Kidney (tissue), 22 donors: ENCODE measurements at places on chromosomes 3 and 15.

- DNase-seq = no peak
These were observed 8.7 kb upstream of the ZNF774 start for GRCh38 chr15:90343302-90343790.

- DNase-seq = no peak
These were observed 66.8 kb upstream of the ALDH1A3 start for GRCh38 chr15:100812802-100813201.

GRCh38 chr15:51303462-51303980 is 34.9 kb downstream of the CYP19A1 start:
- DNase-seq = no peak

- no peak for DNase-seq
These were observed at the start of gene MDFIC2 for GRCh38 chr3:70312336-70312735. TSS of gene MDFIC2 (minus strand) at chr3:70312638. CDS start at chr3:70311973, 665 bp downstream.

GRCh38 chr15:67818464-67818863 is 6.8 kb upstream of the SKOR1 start:
- no peak for DNase-seq

- no peak for DNase-seq
These were observed 178.2 kb upstream of the TGFBR2 start for GRCh38 chr3:30428251-30428650.

- DNase-seq = no peak
These were observed 21.7 kb downstream of the EDC3 start for GRCh38 chr15:74674161-74674560.

DNA sequence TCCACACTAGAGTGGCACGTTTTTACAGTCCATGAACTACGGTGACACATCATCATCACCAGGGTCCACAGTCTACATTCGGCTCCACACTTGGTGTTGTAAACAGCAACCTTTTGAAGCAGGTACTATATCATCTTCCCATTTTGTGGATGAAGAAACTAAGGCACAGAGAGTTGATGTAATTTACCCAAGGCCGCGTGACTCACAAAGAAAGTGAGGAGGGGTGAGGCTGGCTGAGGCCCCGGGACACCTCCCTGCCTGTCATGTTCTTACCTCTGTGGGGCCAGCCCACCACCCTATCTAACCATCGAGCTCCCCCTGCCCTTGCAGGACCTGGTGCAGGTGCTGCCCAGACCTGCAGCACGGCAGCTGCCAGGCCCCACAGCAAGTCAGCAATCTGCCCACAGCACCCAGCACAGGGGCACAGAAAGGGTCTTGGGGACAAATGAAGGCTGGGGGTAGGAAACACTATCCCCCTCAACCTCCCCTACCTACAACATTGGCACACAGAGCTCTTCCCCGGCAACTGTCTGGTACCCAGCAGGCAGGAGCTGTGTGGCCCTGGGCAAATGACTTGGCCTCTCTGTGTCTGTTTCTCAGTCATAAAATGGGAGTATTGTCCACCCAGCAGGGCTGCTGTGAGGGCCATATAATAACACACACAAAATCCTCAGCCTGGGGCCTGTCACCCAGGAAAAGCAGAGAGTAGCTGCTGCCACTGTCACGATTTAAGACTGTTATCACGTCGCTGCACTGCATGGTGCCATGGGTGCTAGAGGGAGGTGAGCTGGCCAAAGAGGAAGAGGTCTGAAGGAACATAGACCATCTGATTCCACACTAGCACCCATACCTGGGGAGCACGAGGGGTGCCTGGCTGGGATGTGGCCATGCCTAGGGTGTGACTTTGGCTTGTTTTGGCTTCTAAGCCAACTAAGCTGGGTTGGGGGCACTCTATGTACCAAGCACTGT is 115.1 kb downstream of the IQSEC1 start:
- no peak for DNase-seq

- peak; percentile 29 for DNase-seq
These were observed 740 bp upstream of the NSMCE3 start for GRCh38 chr15:29270169-29270955.

DNA sequence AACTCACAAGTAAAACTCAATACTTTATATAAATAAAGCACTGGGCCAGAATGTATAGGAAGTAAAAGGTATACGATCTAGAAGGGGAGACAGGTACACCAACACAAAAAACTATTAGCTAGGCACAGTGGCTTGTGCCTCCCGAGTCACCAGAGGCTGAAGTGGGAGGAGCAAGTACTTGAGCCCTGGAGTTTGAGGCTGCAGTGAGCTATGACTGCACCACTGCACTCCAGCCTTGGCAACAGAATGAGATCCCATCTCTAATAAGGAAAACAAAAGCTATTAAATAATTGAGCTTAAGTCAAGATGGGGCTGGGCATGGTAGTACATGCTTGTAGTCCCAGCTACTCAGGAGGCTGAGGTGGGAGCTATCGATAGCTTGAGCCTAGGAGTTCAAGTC is 17.0 kb downstream of the PIK3CB start:
- DNase-seq = no peak
